ENCODE measurements at places on chromosomes 5 and 9. TPM values are rescaled to one million over a fixed set of nuclear protein-coding genes. Genes with fewer than 3 reads are reported as not detected.

GRCh38 chr5:96517295-96517694 is 84.2 kb upstream of the PCSK1 start:
- DNase-seq, result no peak

DNA sequence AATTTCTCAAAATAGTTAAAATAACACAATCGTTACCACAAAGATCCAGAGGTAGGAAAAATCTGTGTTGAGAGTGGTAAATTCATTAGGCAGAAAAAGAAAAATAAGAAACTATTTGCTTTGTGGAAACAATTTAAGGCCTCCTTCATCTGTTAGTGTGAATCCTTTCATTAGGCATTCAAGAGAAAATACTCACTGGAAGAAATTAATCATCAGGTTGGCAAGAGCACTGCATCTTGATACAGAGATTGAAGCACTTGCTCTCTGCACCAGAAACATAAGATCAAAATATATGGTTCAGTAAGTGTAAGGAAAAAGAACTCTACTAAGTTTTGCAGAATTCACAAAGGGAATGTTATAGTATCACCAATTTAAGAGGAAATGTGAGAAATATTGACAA is 44.4 kb downstream of the TTC39B start:
- DNase-seq, result no peak

DNA sequence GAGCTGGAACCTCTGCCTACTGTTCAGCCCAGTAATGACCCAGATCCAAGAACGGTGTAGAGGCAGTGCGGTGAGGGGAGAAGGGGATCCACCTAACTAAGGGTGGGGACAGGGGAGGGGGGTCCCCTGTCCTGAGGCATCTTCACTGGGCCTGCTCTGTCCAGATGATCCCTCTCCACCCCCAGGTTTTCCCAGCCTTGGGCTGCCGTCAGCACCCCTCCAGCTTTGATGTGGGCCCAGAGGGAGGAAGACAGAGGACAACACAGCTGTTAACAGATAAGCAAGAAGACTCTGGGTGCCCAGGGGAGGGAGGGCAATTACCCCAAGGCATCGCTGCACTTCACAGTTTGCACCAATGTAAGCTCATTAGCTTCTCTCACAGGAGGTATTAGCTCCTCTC is 19.3 kb downstream of the BICD2 start:
- DNase-seq, result no peak

- no peak for DNase-seq
These were observed 83.4 kb downstream of the CPLANE1 start for GRCh38 chr5:37165761-37166160.

DNA sequence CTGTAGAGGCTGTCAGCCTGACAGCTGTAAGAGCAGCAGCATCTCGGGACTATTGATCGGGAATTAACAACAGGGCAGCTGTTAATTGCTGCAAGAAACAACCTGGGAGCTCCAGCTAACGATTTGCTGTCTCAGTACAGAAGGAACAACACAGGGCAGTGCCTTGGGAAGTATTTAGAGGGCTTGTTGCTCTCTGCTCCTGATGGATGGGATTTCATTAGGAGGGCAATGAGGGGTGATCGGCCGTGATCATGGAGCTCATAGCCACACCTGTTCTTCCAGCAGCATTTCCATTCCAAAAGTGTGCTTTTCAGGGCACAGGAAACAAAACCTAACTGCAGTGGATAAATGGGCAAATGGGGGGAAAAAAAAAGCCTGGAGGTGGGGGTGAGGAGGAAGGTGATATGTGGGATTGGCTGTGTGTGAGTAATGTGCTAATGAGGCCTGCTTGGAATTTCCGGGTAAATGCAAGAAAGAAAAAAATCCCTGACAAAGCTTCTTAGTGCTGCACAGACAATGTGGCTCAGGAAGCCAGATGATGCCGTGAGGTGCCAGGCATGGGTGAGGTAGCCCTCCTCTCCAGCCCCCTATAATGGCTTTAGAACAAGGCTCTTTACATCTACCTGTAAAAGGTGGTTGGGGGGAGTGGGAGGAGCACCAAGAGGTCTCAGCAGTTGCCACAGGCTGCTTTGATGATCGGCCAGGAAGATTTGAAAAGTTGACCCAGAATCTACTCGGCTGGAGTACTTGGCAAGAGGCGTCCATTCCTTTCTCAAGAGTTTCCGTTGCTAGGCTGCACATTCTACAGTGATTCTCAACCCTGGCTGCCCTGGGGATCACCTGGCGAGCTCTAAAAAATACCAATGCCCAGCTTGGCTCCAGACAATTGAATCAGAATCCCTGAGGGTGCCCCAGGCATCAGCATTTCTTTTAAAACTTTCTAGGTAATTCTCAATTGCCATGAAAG is 139.5 kb upstream of the KLF9 start:
- no peak for DNase-seq

DNA sequence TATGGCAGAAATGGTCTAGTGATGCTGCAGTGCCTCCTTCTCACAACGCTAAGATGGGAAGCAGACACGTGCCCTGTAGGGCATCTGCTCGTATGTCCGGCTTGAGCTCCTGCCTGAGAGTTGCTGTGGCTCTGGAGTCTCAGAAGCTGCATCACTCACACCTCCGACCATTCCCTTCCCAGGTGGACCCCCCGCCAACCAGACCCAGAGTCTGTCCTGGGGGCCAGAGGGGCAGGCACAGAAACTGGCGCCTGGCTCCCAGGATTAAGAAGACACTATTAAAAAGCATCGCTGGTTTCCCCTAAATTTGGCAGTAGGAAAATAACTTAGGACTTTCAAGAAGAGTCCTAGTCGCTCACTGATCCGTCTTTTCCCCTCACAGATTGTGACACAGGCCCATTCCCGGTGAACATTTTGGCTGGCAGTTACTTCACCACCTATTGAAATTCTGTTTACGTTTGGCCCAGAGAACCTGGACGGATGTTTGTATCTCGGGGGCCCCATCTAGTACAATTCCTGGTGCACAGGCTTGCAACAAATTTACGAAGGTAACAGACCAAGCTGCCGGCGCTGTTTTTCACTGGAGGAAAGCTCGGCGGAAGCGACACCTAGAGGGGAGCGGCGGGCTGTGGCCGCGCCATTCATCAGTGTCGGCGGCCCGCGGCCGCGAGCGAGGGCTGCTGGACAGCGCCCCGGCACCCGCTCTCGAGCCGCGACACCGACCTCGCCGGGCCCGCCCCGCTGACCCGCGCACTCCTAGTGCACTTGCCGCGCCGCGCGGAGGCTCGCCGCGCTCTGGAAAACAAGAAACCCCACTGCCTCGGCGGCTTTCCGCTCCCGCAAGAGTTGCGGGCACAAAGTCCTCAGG is 1.6 kb downstream of the FSTL4 start:
- DNase-seq, result no peak

SPINK6 gene
- not detected for total RNA-seq
